ENCODE measurements at places on chromosomes 5 and 9. TPM values are rescaled to one million over a fixed set of nuclear protein-coding genes. Genes with fewer than 3 reads are reported as not detected.

- no peaks in the 10 kb centered on the region for H3K4me1 ChIP-seq
- DNase-seq: no peak
- no peaks in the 10 kb centered on the region for H3K36me3 ChIP-seq
- no peaks in the 10 kb centered on the region for H3K27me3 ChIP-seq
These were observed 7.7 kb upstream of the PBX3 start for GRCh38 chr9:125739436-125739835.

DNA sequence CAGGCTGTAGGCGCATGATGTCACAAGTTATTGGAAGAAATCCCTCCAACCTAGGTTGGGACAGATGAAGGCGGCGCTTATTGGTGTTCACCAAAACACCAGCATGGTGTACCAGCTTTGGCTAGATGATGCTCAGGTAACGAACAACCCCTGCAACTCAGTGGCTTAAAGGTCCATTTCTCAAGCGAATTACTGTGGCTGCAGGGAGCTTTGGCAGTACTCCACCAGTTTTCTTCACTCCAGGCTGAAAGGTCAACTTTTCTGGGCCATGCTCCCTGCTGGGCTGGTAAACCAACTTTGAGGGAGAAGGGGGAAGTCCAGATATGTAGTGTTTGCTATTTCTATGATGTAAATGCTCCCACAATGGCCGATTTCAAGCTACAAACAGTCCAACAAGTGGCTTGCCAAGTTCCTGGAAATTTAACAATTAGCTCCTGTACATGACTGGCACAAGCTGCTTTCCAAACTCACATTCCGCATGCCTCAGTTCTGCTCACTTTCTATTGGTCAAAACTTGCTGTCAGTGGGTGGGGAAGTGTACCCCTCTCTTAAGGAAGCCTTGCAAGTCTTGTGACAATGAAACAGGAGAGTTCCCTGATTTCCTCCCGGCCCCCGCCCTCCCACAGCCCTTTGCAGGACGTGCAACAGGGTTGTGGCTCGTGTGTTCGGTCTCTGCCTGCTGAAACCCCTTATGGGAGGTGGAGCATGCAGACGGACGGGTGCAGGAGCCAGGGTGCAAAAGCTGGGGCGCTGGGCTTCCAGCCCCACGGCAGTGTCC lies 588 bp upstream of the ZBED3 start:
- peaks cover 15% of the 10 kb centered on the region for H3K4me1 ChIP-seq
- peak overlapping the region; percentile 88 for H3K27ac ChIP-seq
- no peaks in the 10 kb centered on the region for H3K36me3 ChIP-seq
- H3K4me3 ChIP-seq: peak overlapping the region; percentile 94

- H3K27me3 ChIP-seq: no peaks in the 10 kb centered on the region
- no peaks in the 10 kb centered on the region for H3K4me1 ChIP-seq
- no peak overlapping the region for H3K27ac ChIP-seq
- no peaks in the 10 kb centered on the region for H3K36me3 ChIP-seq
- no peak overlapping the region for H3K4me3 ChIP-seq
- no peak for DNase-seq
These were observed 131.8 kb upstream of the FBN2 start for GRCh38 chr5:128669803-128670202.

- no peak overlapping the region for H3K27ac ChIP-seq
- H3K4me3 ChIP-seq: no peak overlapping the region
- H3K27me3 ChIP-seq: no peaks in the 10 kb centered on the region
- no peaks in the 10 kb centered on the region for H3K36me3 ChIP-seq
- DNase-seq: no peak
These were observed 115.4 kb upstream of the GAS1 start for GRCh38 chr9:87062746-87063145.

DNA sequence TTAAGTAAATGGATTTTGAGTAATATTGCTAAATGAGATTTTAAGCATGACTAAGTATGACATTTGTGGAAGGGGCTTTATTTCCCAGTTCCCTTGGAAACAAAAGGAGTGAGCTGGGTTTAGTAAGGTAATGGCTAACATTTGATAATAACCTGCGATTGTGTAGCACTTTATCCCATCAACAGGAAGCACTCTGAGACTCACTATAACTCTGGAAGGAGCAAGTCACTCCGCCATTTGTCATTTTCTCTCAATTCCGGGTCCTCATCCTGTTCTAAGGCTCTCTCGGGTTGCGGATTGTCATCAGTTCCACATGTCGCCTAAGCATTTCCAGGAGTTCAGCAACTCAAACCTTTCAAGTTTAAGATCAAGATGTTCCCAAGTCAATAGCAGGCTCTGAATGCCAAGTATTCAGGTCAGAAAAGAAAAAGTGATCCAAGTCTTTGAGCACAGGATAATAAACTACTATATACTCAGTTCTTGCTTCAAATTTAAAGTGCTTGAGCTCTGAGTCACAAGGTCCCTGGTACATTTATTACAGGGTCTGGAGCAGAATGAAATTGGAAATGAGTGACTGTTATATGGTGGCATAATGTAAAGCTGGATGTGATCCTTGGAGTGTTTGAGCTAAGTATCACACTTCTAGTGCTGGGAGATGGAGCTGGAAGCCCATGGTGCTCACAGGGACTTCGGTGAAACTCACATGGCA lies 39.3 kb downstream of the CAPSL start:
- no peaks in the 10 kb centered on the region for H3K36me3 ChIP-seq
- H3K27ac ChIP-seq: no peak overlapping the region
- H3K4me1 ChIP-seq: no peaks in the 10 kb centered on the region

GRCh38 chr5:9112520-9113291 lies 433.2 kb downstream of the SEMA5A start:
- H3K27me3 ChIP-seq: no peaks in the 10 kb centered on the region
- H3K4me1 ChIP-seq: no peaks in the 10 kb centered on the region
- no peak overlapping the region for H3K4me3 ChIP-seq
- no peak for DNase-seq
- H3K36me3 ChIP-seq: no peaks in the 10 kb centered on the region

DNA sequence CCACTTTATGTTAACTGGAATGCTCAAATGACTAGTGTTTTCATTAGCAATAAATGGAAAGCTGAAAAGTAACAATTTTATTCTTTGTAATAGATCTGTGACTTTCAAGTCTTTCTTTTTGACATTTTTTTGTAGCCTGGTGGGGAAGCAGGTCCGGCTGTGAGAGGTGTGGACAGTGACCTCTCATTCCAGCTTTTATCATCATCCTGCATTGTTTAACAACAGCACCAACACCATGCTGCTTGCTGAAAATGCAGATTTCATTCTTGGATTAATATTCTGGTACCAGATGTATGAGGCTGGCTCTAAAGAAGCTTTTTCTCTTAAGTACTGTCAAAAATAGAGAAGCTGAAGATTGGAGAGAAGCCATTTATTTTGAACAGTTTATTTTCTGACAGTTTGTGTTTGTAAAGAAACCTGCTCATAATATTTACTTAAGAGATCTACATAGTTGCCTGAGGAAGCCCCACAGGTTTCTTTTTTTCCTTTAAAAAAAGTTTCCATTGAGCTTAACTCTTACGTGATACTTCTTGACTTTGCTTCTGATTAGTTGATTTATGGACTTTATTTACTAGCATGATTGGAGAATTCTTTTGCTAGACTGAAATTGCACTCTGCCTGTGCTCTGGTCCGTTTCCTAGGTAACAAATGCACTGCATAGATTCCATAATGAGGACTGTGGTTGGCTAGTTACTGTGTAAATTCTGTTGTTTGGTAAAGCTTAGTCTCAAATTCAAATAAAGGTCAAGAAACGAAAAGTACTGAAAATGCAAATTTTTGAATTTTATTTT lies 3.4 kb downstream of the KIAA1958 start:
- H3K4me3 ChIP-seq: no peak overlapping the region
- no peak for DNase-seq
- H3K27ac ChIP-seq: no peak overlapping the region
- H3K27me3 ChIP-seq: no peaks in the 10 kb centered on the region

DNA sequence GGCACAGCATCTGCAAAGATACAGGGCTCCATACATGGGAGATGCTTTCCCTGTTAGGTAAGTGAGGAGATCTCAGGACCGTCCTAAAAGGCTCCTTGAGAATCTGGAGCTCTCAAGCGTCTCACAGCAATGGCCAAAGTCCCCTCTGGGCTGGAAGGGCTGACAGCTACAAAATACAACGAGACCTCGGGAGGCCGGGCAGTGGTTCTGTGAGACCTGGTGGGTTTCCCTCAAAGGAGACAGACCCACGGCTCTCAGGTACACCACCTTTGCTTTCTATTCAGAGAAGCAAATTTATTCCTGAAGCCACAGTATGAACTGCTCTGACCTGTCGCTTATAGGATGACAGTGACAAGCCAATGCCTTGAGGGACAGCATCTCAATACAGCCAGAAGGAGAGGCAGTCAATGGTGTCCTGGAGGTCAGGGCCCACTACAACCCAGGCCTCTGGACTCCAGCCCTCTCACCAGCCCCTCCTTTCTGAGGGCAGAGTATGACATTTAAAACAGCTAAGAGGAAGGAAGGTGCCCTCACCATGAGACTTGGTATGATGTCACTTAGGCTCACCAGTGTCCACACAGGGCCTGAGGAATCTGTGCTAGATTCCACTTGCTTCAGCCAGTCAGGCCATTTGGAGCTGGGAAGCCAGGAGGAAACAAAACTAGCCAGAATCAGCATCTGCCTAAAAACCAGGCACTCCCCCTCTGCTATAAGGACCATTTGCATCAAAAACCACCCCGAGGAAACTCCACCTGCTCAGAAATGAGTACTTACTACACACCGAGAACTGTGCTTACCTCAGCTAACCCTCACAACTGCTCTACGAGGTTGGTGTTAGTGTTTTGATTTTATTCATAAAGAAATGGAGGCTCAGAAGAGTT lies 86.5 kb upstream of the FSTL4 start:
- no peaks in the 10 kb centered on the region for H3K27me3 ChIP-seq
- no peaks in the 10 kb centered on the region for H3K36me3 ChIP-seq
- no peak overlapping the region for H3K27ac ChIP-seq
- no peak overlapping the region for H3K4me3 ChIP-seq
- H3K4me1 ChIP-seq: no peaks in the 10 kb centered on the region

- peaks cover 45% of the 10 kb centered on the region for H3K27me3 ChIP-seq
- H3K4me1 ChIP-seq: no peaks in the 10 kb centered on the region
- H3K36me3 ChIP-seq: no peaks in the 10 kb centered on the region
- no peak overlapping the region for H3K27ac ChIP-seq
These were observed 3.7 kb downstream of the ANXA2R start for GRCh38 chr5:43036409-43036808.

GRCh38 chr9:115810166-115810565 lies 343.4 kb upstream of the PAPPA start:
- no peaks in the 10 kb centered on the region for H3K27me3 ChIP-seq
- DNase-seq: no peak
- H3K36me3 ChIP-seq: no peaks in the 10 kb centered on the region
- no peak overlapping the region for H3K4me3 ChIP-seq
- no peak overlapping the region for H3K27ac ChIP-seq

DNA sequence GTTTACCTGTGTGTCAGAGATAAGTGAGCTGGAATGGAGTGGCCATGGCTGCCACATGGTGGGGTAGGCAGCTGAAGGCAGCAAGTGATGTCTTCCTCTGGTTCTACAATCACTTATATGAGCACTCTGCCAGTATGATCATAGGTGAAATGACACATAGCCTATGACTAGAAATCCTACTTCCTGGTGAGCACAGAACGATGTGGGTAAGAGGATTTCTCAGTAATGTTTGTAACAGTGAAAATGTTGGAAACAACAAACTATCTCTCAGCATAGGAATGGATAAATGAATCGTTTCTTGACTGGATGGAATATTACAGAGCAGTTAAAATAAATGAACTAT lies 187.0 kb upstream of the S1PR3 start:
- no peaks in the 10 kb centered on the region for H3K36me3 ChIP-seq
- H3K27me3 ChIP-seq: no peaks in the 10 kb centered on the region
- H3K27ac ChIP-seq: no peak overlapping the region
- no peak for DNase-seq
- H3K4me1 ChIP-seq: no peaks in the 10 kb centered on the region

GRCh38 chr5:39521940-39522590 lies 97.3 kb upstream of the DAB2 start:
- H3K27me3 ChIP-seq: no peaks in the 10 kb centered on the region
- no peaks in the 10 kb centered on the region for H3K36me3 ChIP-seq
- H3K4me3 ChIP-seq: no peak overlapping the region
- H3K4me1 ChIP-seq: no peaks in the 10 kb centered on the region

- H3K36me3 ChIP-seq: no peaks in the 10 kb centered on the region
- H3K27ac ChIP-seq: peak overlapping the region; percentile 71
- no peaks in the 10 kb centered on the region for H3K4me1 ChIP-seq
- H3K27me3 ChIP-seq: no peaks in the 10 kb centered on the region
- no peak overlapping the region for H3K4me3 ChIP-seq
- no peak for DNase-seq
These were observed 10.2 kb downstream of the NCS1 start for GRCh38 chr9:130182381-130182909.

- H3K27me3 ChIP-seq: no peaks in the 10 kb centered on the region
- H3K4me3 ChIP-seq: no peak overlapping the region
- DNase-seq: no peak
- H3K27ac ChIP-seq: no peak overlapping the region
- no peaks in the 10 kb centered on the region for H3K36me3 ChIP-seq
These were observed 94.2 kb downstream of the TLE4 start for GRCh38 chr9:79665931-79666330.

GRCh38 chr5:35988529-35988928 lies 2.7 kb downstream of the UGT3A1 start:
- no peak for DNase-seq
- no peaks in the 10 kb centered on the region for H3K4me1 ChIP-seq
- no peaks in the 10 kb centered on the region for H3K36me3 ChIP-seq
- H3K4me3 ChIP-seq: no peak overlapping the region
- H3K27ac ChIP-seq: no peak overlapping the region

- no peaks in the 10 kb centered on the region for H3K36me3 ChIP-seq
- no peak overlapping the region for H3K27ac ChIP-seq
- H3K4me1 ChIP-seq: no peaks in the 10 kb centered on the region
- H3K4me3 ChIP-seq: no peak overlapping the region
- no peak for DNase-seq
- no peaks in the 10 kb centered on the region for H3K27me3 ChIP-seq
These were observed 14.3 kb upstream of the RANBP6 start for GRCh38 chr9:6029604-6030274.

The CCDC183 gene
- 3.1 TPM for total RNA-seq

The MTX3 gene
- total RNA-seq: 7.1 TPM

The PRSS3 gene
- total RNA-seq: 2,706 TPM

The HMHB1 gene
- total RNA-seq: not detected

The OTP gene
- not detected for total RNA-seq

The BRD8 gene
- 29.4 TPM for total RNA-seq

The RC3H2 gene
- 17.4 TPM for total RNA-seq

The DNM1 gene
- 5.8 TPM for total RNA-seq

Data from pancreas (tissue), 10 donors.